ENCODE measurements at places on chromosomes 3 and 15. TPM values are rescaled to one million over a fixed set of nuclear protein-coding genes. Genes with fewer than 3 reads are reported as not detected.

Gene CYP8B1
- total RNA-seq = not detected

Gene ERICH6
- 0.18 TPM for total RNA-seq

DNA sequence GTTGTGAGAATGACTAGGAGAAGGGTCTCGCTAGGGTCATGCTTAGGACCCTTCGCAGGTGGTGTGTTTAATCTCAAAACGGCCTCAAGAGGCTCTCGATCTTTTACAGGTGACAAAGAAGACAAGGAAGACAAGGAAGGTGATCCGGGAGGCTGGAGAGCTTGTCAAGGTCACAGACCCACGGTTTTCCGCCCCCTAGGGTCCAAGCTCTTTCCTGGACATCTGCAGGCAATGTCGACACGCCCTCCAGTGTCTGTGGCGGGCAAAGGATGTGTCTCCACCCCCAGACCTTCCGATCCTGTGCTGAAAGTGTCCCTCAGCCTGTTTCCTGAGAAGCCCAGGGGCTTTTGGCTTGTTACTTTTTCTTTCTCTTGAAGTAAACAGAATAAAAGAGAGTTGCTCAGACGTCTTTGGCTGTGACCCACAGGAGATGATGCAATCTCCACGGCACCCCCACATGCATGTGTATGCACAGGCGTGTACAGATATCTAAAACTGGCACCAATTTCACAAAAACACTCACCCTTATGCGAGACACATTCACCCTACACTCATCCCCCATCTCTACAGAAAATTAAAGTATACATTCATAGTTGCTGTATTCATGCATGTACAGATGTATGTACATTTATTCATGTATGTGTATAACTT, 108.8 kb downstream of the KLF13 start:
- peak; percentile 81 for DNase-seq

DNA sequence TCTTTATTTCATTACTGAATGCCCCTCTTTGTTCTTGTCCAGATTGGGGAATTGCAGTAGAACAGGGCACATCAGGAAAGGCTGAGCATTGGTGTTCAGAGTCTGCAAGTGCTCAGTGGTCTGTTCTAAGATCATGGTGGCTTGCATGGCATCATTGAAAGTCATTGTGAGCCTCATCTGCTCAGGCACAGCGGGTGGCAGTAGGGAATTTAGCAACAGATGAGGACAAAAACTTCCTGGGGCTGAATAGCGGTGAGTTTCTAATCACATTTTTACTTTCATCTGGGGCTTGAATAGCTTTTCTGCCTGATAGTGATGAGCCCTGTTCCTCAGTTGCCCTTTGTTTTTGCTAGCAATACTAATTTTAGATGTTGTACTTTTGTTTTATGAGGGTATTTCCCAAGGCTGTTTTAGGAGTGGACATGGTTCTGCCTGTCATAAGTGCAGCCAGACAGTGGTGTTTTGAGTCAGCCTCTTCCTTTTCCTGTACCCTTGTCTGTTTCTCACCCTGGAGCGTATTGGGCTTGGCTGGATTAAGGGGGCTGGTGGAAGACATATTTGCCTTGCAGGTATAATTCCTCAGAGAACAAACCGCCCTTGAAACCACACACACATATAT, 127.2 kb upstream of the IL12A start:
- DNase-seq = no peak

DNA sequence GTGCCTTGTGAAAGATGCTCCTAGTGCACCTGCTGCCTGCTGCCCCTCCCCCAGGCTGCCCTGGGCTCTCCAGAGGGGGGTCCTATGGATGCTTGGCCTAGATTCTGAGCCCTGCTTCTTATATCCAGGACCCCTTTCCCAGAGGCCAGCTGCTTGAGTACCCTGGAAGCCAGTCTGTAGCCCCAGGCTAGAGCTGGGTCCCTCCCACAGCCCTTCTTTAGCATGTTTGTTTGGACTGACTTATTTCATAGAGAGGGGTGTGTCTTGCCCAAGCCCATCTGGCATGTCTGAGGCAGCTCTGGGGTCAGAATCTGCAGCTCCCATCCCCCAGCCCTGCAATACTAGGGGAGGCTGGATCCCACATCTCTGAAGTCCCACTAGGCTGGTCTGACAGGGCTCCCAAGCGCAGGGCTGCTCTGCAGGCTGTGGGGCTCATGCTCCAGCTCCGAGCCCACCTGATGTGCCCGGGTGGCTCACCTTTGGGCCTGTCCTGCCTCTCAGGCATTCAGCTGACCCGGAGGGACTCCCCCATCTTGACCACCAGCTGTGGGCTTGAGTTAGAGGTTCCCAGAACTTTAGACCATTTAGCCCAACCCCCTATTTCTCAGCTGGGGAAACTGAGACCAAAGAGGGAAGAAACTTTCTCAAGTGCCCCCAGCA, 3.1 kb downstream of the CHRNB4 start:
- DNase-seq = no peak
